H54 (cell line): ENCODE measurements at places on chromosomes 2 and 18.

- no peak for DNase-seq
Observed at GRCh38 chr2:84472856-84473565, 13.9 kb upstream of the SUCLG1 start.

DNA sequence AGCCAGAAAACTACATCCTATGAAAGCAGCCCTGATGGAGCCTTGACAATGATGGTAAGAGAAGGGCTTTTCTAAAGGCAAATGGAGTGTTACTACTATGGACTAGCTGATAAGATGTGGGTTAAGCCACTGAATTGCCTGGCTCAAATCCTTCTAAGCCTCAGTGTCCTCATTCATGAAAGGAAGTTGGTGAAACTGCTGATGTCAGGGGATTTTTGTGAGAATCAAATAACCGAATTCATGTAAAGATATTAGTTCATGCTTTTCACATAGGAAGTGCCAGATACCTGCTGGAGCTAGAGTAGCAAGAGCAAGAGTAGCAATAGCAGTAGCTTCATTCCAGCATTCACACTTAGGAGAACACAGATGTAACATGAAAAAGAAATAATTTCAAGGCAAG is 417.0 kb downstream of the METTL4 start:
- no peak for DNase-seq

GRCh38 chr18:76897257-76897656 is 74.9 kb downstream of the ZNF236 start:
- DNase-seq = no peak

GRCh38 chr2:174634130-174635014 is 36.8 kb upstream of the WIPF1 start:
- DNase-seq = no peak

DNA sequence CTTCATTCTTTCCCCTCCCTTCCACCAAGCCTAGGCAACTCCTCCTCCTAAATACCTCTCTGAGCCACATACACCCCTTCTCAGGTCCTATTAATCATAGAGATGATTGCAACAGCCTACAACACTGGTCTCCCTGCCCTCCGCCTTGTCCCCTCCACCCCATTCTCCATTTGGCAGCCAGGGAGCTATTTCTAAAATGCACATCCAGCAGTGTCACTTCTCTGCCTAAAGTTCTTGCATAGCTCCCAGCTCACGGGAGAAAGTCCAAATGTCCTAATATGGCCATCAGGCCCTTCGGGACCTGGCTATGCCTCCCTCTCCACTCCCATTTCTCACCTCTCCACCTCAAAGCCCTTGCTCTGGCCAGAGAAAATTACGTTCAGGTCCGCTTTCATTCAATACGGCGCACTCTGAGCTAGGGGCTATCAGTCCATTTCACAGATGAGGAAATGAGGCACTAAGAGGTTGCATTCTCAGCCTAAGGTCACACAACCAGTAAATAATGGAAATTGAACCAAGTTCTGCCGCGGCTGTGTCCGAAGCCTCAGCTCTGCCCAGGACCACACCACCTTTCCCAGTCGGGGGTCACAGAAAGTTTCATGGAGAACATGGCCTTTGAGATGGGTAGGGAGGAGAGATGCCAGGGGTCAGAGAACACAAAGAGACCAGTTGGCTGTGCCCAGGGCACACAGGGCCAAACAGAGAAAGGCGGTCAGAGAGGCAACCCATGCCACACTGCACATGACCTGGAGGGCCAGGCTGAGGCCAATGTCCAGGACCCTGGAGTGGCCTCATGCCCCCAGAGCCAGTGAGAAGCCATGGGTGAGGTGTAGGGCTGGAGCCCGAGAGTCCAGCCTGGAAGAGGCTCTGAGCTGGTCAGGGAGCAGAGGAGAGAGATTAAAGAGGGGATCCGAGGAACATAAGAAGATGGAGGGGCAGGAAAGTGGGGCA is 72.8 kb downstream of the TNS1 start:
- no peak for DNase-seq

- DNase-seq = no peak
Observed at GRCh38 chr2:48026865-48027264, 120.6 kb upstream of the FBXO11 start.

DNA sequence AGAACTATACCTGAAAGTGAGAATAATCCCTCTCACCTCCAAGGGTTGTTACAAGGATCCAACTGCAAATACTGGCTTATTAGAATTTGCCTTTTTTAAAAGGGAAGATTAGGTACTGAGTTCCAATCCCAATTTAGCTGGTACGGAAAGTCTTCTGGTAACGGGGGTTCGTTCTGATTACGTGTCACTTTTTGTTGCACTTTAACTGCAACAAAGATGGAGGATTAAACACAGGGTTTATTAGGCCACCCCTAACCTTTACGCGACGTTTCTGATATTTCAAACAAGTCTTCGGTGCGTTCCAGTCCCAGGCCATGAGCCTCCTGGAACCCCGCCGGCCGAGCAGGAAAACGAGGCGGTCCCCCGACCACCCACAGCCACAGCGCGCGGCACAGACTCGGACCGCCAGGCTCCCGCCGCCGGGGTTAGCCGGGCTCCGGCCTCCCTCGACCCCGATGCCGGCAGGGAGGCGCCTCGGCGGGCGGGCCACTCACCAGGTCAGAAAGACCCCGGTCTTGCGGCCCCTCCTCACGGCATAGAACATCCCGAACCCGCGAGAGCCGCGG is 411 bp downstream of the RNASEH1 start:
- DNase-seq = no peak

GRCh38 chr2:3519255-3520205 is at the start of gene ADI1:
TSS of gene ADI1 (minus strand) at chr2:3519531. CDS start at chr2:3519487, 44 bp downstream.
- DNase-seq = peak; percentile 76

GRCh38 chr2:238376884-238377391 is 49.8 kb upstream of the ASB1 start:
- DNase-seq = no peak

DNA sequence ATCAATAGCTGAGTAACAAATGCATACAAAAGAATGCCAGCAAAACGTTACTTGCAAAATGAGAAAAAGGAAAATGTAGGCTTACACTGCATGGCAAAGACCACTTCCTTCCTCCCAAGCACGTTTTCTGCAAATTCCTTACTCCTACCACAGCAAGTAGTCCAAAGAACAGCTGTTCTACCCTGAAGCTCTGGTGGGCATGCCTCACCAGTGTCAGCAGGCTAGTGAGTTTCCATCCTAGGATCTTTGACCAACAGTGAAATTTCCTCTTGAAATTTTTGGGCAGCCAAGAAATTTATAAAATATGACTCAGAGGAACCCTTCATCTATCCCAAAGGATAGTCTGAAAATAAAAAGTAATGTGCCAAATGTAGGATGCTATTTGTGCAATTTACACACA is 123.9 kb downstream of the ZNF532 start:
- DNase-seq = no peak

- no peak for DNase-seq
Observed at GRCh38 chr2:232466221-232466620, 10.3 kb downstream of the ALPI start.

DNA sequence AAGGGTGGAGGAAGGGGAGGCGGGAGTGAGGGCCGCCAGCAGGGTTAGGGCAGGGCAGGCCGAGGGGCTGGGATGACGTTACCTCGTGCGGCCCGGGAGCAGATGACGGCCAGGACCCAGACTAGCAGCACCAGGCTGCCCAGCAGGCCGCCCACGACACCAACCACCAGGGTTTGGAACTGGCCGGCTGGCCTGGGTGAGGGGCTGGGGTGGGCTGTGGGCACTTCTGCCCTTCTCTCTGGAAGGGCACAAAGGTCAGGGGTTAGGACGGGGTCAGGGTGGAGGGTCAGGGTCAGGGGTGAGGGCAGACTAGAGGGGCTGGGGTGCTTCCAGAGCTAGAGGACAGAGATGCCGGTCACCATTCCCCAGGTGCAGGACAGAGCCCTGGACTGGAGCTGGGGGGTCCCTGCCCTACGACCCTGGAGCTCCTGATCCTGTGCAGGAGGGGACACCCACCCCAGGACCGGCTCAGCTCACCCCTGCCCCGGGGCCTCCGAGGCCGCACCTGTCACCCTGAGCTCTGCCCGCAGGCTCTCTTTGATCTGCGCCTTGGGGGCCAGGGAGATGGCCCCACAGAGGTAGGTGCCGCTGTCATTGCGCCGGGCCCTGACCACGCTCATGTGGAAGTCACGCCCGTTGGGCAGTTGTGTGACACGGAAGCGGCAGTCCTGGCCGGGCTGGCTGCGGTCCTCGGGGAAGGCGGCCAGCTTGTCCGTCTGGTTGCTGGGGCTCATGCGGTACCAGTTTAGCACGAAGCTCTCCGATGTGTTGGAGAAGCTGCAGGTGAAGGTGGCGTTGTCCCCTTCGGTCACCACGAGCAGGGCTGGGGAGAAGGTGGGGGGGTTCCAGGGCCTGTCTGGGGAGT is 6.3 kb downstream of the PDCD1 start:
- DNase-seq = no peak

GRCh38 chr2:102269200-102269524 is 42.2 kb upstream of the IL1RL1 start:
- DNase-seq = no peak

- DNase-seq = peak; percentile 77
Observed at GRCh38 chr2:99141110-99142108, at the start of gene C2orf15. TSS of gene C2orf15 (plus strand) at chr2:99141707. CDS start at chr2:99150559, 8,852 bp downstream.

DNA sequence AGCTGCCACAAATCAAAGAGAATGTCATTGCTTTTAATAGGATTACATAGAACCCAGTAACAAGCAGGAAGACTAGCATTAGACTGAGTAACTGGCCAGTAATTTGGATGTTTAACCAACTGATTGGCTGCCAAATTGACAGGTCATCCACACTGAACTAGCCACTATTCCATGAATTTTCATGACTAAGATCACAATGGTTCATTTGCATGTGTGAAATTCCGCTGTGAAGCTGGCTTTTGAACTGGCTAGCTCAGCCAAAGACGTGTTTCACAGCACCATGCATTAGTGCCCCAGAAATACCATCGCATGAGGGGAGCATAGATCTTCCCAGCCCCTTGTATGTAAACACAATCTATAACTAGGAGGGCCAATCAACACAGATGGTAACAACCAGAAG is 649.8 kb downstream of the ARHGAP15 start:
- DNase-seq = no peak

GRCh38 chr2:225030203-225030602 is 12.1 kb downstream of the DOCK10 start:
- DNase-seq = no peak

GRCh38 chr18:63936156-63936931 is 12.8 kb upstream of the HMSD start:
- peak; percentile 13 for DNase-seq
